RCC 7860 (cell line): ENCODE measurements at places on chromosomes 6 and 20.

DNA sequence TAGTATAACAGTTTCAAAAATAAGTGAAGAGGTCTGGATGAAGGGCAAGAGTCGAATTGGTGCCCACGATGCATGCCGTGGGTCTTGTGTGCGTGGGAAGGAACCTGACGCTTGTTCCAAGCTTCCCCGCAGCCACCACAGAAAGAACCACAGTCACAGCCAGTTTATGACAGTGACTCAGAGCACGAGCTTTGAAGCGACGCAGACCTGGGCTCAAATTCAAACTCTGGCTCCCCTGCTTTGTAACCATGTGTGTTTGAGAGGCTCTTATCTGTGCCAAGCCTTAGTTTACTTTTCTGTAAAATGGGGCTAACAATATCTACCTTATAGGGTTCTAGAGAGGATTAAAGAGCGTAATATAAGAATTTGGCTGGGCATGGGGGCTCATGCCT is 65.5 kb downstream of the SYNJ2 start:
- DNase-seq: peak; percentile 90

DNA sequence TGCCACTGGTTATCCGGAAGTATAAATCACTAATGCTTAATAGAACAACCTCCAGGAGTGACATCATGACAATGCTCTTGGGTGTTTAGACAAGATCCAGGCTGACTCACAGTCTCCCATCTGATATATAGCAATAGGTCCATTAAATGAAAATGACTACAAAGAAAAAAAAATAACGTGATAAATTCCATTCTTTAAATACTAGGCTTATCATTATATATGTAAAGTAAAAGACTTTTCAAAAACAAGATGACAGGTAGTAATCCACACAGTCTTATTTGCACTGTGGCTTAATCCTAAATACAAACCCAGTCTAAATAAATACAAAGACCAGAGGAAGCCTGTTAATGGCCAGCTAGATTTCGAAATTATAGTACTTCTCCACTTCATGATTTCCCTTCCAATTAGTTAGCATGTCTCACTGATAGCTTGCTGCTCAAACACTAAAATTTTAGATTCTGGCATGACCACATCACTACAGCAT is 149.1 kb upstream of the BEND3 start:
- DNase-seq: peak; percentile 53

GRCh38 chr6:13339863-13340630 is 11.7 kb upstream of the TBC1D7 start:
- no peak for DNase-seq

DNA sequence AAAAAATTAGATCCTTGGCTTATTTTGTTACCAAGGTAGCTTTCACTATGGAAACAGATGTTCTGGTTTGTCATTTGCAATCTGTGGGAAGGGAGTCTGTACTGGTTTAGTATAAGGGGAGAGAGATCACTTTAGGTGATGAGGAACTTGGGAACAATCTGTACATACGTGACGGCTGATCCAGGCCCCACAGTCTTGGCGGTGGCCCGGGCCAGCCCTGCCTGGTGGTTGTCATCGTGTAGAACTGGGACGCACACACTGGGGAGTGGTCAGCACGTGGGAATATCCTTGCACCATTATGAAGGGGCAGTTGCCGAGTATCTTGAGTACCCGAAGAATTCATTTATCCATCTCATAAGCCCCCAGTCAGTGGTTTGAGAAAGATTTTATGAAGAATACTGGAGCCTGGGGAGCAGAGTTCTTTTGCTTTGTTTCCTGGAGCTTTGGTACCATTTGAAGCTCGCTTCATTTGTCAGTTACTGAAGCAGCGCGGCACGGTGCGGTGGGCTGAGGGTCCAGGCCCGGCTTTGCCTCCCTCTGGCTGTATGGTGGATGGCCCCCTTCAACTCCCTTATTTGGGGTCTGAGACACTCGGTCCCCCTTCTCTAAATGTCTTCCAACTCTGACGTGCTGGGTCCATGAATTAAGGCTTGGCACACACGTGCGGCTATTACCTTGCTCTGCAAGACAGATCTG is 22.8 kb upstream of the CLDN20 start:
- DNase-seq: no peak

DNA sequence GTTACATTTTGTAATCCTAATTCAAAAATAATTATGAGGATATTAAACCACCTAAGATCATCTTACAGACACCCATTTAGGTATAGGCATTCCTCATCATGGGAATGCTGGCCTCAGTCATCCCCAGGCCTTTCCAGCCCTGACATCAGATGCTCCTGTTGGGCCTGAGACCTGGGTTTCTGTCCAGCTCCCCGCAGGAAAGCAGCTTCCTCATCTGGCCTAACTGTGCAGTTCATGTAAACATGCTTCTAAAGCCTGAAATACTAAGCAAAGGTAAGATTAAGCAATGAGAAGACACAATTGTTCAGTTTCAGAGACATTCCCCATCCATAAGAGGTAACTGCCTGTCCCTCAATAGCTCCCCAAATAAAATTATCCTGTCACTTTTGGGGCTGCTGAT is 19.0 kb downstream of the ETV7 start:
- DNase-seq: no peak
